ENCODE measurements at places on chromosomes 7 and 10.

DNA sequence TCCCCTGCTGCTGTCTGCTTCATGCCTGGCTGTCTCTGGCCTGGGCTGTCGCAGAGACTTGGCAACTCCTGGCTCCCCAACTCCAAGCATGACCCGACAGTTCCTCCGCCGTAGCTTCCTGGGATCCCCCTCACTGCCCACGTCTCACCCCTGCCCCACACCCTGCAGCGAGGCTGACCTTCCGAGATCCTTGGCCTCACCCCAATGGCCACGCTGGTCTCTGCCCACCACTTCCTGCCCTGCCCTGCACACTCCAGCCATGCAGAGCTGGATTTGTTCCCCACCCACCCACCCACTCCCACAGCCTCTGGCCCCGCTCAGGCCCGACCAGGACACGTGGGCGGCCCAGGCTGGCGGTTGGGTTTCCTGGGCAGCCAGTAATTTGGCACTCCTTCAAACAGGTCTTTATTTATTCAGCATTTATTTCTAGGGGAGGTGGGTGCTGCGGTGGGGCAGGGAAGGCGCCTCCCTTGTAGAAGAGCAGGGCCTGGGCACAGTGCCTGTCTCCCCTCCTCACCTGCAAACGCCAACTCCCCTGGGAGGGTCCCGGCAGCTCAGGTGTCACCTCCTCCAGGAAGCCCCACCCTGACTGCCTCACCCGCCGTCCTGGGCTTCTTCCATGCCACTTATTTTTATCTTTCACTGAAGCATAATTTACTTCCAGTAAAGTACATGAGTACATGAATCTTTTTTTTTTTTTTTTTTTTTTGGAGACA lies 25.5 kb downstream of the GTF2IRD1 start:
- no peak for DNase-seq

GRCh38 chr7:40682696-40683095 lies 547.9 kb downstream of the SUGCT start:
- no peak for DNase-seq

- no peak for DNase-seq
Observed at GRCh38 chr7:8391353-8392062, 41.9 kb upstream of the NXPH1 start.

GRCh38 chr10:132251928-132252327 lies 55.8 kb downstream of the STK32C start:
- no peak for DNase-seq

DNA sequence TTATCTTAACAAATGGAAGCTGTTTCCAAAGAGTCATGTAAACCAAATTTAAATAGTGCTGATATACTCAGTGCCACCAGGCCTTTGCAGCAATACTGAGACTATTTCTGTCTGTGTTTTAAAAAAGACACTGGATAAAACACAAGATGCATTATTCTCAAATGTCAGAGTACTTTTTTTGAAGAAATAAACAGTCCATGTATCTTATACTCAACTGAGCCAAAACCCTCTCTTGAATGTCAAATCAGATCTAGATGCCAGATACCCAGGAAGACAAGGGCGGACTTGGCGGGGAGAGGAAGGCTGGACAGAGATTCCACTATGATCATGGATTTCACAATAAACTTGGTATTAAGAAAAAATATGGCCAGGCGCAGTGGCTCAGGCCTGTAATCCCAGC lies 127.6 kb downstream of the COBL start:
- no peak for DNase-seq

DNA sequence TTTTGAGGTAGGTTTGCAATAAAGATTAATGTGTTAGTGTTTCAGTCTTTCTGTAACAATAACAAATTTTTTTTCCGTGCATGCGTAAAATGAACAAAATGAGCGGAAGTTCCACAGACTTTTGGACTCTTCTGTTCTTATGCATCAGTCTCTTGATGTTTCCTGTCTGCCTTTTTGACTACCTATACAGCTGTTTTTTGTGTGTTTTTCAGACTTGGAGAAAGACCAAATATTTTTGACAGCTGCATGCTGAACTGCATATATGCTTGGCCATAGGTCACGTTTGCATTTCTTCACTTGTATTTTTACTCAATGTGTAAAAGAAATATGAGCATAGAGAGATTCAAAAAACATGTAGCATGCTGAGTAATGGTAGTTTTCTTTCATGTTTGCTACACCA lies 119.3 kb downstream of the BBS9 start:
- no peak for DNase-seq

DNA sequence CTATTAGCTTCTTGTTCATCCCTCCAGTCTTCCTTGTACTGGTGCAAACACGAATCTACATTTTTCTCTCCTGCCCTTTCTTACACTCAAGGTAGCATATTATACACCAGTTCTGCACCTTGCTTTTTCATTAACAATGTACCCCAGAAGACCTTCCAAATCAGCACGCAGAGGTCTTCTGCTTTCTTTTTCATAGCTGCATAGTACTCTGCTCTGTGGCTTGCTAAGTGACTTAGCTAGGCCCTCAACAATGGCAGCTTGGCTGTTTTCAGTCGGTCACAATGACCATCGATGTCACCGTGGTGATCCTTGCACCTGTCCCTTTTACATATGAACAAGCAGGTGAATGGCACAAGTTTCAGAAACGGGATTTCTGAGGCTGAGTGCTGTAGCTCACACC lies 5.1 kb upstream of the MAFK start:
- DNase-seq = no peak

DNA sequence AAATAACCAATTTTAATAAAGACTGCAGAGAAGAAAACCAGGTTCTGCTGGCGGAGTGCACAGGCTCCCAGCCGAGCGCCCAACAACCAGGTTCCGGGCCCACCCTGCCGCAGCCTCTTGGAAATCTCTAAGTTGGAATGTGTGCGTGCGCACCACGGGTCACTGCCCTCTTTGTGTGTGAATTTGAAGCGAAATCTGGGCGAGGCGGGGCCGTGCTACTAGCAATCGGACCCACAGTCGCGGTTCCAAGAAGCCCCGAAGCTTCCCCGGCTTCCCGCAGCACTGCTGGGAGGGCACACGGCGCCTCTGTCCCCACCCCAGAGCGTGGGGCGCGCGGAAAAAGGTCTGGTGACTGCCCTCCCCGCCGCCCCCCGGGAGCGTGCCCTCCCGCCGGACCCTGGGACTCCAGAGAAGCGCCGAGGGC lies 666 bp upstream of the MAP3K8 start:
- no peak for DNase-seq
